ENCODE measurements at places on chromosomes 7 and 10. TPM values are rescaled to one million over a fixed set of nuclear protein-coding genes. Genes with fewer than 3 reads are reported as not detected.

SORBS1 gene
- total RNA-seq, result 92.2 TPM

KAZALD1 gene
- total RNA-seq, result 13.1 TPM

UBE3C gene
- 56.9 TPM for total RNA-seq

SMKR1 gene
- not detected for total RNA-seq

DNA sequence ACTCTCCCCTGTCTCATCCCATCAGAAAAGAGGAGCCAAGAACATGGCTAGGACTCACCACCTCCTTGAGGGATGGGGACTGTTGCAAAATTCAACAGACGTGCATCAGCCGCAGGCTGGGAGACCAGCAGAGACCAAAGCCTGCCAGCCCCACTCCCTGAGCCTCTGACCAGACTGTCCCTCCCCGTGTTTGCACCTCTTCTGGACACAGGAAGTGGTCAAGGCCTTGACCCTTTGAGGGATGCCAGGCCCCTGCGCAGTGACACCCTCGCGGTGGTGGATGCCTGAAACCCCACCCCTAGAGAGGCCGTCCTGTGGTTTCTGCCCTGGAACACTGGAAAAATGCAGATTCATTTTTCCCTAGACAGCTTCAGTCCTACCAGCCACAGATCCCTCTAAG, 128.4 kb upstream of the TCF7L2 start:
- DNase-seq, result no peak

DNA sequence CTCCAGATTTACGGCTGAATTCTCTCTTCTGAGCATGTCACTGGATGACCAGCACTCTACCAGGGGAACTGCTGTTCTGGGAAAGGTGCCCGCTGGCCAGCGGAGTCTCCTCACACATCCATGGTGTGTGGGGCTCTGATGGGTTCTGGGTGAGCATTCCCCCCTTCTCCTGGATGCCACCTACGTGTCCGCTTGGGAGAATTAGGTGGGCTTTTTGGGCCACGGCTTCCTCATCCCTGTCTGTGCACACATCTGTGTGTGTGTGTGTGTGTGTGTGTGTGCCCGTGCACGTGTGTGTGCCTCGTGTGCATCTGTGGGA, 163.0 kb downstream of the DNAJB6 start:
- DNase-seq, result no peak

DNA sequence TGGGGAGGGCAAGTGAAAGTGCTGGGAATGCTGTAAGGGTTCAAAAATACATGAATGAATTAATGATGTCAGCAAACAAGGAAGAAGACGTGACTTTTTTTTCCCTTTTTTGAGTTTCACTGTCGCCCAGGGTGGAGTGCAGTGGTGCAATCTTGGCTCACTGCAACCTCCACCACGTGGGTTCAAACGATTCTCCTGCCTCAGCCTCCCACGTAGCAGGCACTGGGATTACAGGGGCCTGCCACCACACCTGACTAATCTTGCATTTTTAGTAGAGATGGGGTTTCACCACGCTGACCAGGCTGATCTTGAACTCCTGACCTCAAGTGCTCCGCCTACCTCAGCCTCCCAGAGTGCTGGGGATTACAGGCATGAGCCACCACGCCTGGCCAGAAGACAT, 30.0 kb downstream of the DENND10 start:
- DNase-seq, result no peak

DNA sequence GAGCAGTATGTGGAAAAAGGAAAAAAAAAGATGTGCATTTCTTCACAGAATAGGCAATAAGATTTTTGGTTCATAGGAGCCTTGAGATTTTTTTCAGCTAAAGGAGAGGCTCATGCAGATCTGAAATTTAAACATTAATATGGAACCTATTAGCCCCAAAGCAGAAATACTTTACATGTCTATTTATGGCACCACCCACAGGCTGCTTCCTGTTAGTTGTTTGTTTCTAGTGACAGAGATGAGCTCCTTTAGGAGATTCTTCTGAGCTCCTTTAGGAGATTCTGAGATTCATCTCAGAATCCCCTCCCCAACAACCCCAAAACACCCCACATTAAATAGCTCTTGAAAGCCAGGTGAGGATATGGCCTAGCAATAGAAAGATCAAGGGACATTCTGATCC, 27.9 kb upstream of the HPS1 start:
- no peak for DNase-seq

DNA sequence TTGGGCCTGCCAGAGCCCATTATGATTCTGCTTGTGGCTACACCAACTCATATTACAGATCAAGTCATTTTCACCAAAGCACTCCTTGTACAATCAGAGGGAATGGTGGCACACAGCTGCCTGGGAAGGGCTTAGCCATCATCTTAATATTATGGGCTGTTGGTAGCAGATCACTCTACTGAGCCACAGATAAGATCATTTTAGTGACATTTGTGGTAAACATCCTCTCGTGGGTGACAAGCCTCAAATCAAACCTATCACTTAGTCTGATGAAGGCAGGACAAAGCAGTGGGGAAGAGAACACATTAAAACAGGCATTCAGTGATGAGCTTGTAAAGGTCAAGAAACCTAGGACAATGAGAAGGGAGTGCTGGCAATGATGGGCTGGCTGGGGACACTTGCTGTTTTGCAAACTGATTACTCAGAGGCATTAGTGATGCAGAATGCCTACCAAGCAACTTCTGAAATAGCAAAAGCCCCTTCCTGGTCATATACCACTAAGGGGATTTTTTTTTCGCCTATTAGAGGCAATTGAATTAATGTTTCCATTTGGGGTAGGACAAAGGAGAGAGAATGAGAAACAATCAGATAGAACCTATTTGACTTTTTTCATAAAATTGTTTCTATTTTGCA, 137.5 kb upstream of the WDR11 start:
- DNase-seq, result no peak

GRCh38 chr10:49286686-49287085, 12.3 kb upstream of the C10orf71 start:
- no peak for DNase-seq

- DNase-seq, result no peak
Observed at GRCh38 chr7:155161690-155162089, 91.6 kb downstream of the HTR5A start.

- no peak for DNase-seq
Observed at GRCh38 chr7:23016345-23017253, 2.7 kb upstream of the HYCC1 start.

DNA sequence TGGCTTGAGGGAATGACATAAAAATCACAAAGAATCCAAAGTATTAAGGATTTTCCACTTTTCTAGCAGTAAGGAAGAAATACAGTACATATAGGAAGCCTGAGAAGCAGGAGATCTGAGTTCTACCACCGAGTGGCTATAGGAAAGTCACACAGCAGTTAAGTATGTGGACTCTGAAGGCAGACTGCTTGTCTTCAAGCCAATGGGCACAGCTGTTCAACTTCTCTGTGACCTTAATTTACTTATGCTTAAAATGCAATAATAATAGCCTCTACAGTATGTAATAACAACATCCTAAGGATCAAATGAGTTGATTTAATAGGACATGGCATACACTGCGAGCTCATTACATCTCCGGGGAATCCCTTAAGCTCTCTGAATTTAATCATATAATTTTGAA, 68.0 kb downstream of the CTTNBP2 start:
- no peak for DNase-seq

Measured in transverse colon (tissue), 4 donors.